ENCODE measurements at places on chromosomes 13 and 19.

DNA sequence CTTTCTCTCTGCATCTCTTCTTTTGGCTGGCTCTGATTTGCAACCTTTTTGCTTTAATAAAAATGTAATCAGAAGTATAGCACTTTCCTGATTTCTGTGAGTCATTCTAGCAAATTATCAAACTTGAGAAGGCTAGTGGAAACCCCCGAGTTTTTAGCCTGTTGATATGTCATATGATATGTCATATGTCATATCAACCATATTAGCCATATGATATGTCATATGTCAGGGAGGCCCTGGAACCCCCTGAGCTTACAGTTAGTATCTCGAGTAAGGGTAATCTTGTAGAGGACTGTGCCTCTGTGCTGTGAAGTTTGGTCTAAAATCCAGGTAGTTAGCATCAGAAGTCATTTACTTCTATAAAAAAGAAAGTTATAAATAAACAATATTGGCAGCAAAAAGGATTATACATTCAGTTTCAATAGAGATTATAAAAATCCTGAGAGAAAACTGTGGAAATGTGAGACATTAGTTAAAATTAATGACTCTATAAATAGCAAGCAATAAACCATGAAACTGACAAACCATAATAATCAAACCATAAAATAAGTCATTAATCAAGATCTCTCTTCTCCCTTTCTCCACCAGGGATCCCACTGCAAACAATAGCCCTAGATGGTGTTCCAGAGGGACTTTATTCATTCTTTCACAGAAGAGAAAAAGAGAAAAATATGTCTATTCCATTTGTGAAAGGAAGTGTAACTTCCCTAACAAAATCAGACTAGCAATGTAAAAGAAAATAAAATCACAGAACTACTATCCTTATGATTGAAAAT lies 167.4 kb downstream of the NALCN start:
- DNase-seq, result no peak

- no peak for DNase-seq
These were observed 3.9 kb downstream of the SIAH3 start for GRCh38 chr13:45847554-45848224.

DNA sequence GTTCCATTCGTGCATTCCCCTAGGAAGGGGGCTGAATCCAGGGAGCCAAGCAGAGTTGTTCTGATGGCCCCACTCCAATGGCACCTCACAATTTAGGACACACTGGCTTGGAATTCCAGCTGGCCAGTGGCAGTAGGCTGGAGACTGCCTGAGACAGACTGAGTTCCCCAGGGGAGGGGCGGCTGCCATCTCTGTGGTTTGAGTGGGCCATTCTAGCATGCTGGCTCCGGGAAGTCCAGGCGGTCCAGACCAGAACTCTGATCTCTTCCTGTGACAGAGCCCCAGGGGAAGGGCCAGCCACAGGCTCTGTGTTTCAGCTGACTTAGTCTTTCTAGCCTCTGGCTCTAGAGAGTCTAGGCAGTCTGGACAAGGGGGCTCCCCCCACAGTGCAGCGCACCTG lies 29.5 kb upstream of the SLC7A1 start:
- DNase-seq, result no peak

GRCh38 chr13:44118881-44119280 lies 239.2 kb downstream of the LACC1 start:
- DNase-seq, result no peak

- DNase-seq, result no peak
These were observed 16.6 kb downstream of the CARD8 start for GRCh38 chr19:48239120-48239519.

DNA sequence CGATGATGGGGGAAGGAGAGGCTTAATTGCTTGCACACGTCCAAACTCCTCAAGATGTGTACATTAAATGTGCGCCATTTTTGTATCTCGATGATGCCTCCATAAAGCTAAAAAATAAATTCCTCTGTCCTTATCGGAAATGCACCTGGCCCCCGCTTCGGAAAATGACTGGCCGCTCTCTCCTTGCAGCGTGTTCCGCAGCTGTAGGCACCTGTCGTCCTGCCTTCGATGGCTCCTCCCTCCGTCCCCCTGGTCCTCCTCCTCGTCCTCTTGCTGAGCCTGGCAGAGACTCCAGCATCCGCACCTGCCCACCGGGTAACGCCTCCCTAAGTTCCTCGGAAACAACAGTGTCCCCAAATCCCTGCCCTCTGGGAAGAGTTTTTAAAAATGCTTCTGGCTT lies 1.1 kb downstream of the GALP start:
- no peak for DNase-seq

- DNase-seq, result no peak
These were observed 1068.4 kb upstream of the SPRY2 start for GRCh38 chr13:81409284-81409683.

GRCh38 chr19:3042621-3043267 lies 13.7 kb upstream of the TLE2 start:
- DNase-seq, result no peak

DNA sequence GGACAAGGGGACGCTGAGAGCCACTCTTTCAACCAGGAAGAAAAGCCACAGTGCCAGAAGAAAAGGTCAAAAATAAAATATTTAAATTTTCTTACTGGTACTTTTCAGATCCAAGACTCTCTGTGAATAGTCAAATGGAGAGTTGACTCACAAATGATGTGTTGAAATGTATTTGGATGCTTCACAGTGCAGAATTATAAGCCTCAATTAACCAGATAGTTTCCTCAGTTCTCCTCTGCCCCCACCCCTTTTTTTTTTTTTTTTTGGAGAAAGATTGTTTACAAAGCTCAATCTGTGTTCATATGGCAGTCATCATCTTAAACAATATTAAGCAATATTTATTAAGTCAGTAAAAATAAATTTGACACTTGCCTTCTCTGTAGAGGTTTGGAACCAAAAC lies 470.8 kb downstream of the FGF9 start:
- DNase-seq, result no peak

GRCh38 chr13:64845110-64845509 lies 2385.0 kb downstream of the PCDH9 start:
- DNase-seq, result no peak

DNA sequence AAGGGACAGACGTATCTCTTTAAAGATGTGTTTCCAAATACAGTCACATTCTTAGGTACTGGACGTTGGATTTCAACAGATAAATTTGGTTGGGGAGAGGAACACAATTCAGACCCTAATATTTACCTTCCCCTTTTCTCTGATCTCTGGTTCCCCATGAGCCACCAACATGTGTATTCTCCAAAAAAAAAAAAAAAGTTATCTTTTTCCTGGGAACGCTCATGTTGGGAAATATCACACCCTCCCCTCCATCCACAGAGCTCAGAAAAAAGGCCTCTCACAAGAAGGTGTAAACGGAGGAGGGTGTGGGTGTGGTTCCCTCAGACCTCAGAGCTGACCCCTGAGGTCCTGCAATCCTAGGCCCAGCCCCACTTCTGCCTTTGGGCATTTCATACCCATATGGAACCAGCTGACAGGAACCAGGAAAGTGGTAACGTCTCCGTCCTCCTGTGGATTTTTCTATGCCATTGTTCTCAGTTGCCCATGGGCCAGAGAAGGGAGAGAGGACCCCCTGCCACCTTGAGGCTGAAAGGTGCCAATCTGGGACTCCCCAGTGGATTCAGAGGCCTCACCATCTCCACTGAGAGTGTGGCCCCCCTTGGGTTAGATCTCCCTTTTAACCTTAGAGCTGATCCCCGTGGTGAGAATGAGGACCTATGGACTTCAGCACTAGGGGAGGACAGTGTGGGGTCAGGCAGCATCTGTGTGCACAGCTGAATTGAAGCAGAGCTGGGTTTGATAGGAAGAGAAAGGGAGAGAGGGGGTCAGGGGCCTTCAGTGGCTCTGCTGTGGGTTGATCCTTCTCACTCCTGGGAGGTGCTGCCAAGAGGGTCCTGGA lies 8.4 kb upstream of the SIGLEC12 start:
- DNase-seq, result no peak

- no peak for DNase-seq
These were observed 110.2 kb downstream of the TEX26 start for GRCh38 chr13:31042481-31043165.

DNA sequence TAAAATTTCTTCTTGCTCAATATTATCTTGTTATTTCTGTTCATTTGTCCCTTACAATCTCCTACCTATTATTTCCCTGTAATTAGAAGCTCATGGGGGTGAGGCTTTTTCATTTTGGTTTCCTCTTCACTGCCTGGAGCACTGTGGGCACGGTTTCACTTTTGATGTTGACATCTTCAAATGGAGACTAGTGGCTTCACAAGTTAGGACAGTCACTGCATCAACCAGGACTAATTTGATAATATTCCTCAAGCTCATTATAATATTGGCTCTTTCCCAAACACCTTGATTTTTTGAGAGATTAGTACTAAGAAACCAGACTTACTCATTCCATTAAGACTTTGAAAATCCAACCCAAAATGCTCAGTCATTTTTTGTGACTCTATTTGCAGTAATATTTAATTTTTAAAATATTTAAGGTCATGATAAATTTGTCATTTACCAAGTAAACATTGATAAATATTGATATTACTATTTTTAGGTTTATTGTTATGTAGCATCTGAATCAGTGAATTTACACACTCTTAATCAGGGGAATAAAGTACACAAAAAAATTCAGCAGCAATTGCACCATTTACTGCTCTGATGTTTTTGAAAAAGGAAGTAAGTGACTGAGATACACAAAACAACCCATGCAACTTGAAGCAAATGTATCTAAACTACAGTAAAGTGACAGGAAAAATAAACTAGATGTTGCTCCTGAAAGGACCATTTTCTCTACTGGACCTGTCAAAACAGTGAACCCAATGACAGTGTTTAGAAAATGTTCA lies 28.8 kb upstream of the RCBTB2 start:
- no peak for DNase-seq

- DNase-seq, result no peak
These were observed 44.7 kb downstream of the PLPP2 start for GRCh38 chr19:246551-246950.

GRCh38 chr13:60170414-60170813 lies 6.7 kb upstream of the DIAPH3 start:
- DNase-seq, result no peak

DNA sequence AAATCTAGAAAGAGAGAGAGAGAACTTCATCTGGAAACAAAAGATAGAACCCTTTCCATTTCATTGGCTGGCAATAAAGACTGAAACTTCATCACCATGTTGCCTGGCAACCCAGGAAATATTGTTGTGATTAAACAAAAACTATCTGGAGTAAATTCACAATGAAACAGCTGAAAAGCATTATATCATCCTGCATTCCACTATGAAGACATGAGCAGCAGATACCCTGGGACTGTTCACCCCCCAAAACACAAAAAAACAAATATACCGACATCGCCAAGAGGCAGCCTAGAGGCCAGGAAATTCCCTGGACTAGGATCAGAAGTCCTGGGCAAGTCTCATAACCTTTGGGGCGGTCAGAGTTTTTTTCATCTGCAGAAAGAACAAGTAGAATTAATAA lies 158.3 kb downstream of the FOXO1 start:
- no peak for DNase-seq

DNA sequence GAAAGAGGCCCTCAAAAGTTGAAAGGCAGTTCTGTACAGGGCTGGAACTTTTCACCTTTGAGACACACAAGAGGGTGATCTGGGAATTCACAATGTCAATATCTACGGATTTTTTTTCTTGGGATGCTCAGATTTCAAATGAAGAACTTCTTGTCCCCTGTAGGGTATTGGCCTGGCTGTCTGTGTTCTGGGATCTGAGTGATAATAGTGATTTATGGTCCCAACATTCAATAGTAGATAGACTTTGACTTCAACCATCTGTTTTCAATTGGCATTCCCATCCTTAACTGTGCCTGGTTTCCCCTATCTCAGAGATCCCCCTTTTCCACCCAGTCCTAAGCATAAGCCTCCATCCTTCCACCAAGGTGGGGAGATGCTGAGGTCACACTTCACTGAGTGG lies 274.1 kb downstream of the COG6 start:
- no peak for DNase-seq

DNA sequence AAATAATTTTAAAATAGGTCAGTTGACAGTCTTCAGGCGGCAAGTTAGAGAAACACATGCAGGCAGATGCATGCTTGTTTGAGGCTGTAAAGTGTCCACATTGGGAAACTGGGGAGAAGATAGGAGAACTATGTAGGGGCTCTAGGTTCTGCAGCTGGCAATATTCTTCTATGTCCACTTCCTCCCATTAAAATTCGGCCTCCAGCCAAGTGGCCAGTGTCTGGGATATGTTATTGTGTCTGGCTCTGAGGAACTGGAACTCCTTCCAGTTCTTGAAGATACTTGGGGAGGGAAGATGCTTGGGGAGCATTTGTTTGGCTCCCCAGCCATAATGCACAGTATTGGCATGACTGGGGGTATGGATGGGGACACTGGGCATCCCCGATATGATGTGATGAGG lies 20.9 kb upstream of the KLF2 start:
- no peak for DNase-seq

DNA sequence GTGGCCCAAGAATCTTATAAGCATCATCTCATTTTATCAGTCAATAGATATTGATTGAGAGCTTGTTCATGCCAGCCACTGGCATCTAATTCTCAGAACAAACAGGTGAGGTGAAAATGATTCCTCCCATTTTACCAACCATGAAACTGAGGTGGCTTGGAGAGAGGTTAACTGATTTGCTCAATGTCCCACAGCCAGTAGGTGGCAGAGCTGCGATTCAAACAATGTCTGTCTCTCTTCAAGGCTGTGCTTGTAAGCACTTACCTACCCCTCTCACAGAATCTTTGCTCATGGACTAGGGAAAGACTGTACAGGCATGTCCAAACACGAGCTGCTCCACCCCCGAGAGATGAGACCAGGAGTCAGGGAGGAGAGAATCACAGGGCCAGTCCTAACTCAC lies 21.5 kb upstream of the GSX1 start:
- no peak for DNase-seq

DNA sequence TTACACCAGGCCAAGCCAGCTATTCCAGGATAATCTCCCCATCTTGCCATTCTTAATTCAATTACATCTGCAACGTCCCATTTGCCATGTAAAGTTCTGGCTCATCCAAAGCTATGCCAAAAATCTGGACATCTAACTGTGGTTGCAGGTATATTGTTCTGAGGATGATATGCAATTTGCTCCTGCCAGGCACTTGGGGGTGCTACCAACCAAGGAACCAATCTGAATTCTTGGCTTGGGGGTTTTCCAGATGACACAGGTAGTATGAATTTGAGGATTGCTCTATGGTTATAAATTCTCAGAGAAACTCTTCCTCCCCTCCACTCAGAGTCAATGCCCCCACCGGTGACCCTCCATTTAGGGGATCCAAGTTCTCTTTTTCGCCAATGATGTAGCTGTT lies 33.0 kb downstream of the CRYL1 start:
- DNase-seq, result no peak

- no peak for DNase-seq
These were observed 246.1 kb upstream of the DACH1 start for GRCh38 chr13:72113076-72113475.

DNA sequence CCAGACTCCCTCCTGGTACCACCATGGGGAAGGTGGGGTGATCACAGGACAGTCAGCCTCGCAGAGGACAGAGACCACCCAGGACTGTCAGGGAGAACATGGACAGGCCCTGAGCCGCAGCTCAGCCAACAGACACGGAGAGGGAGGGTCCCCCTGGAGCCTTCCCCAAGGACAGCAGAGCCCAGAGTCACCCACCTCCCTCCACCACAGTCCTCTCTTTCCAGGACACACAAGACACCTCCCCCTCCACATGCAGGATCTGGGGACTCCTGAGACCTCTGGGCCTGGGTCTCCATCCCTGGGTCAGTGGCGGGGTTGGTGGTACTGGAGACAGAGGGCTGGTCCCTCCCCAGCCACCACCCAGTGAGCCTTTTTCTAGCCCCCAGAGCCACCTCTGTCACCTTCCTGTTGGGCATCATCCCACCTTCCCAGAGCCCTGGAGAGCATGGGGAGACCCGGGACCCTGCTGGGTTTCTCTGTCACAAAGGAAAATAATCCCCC lies 505 bp upstream of the CEACAM5 start:
- no peak for DNase-seq

- no peak for DNase-seq
These were observed 550 bp upstream of the DLL3 start for GRCh38 chr19:39497996-39498797.

Measured in fibroblast of skin of left biceps (primary cell).